ENCODE measurements at places on chromosomes 4 and X.
A peak's percentile ranks its signal among the peaks of the same experiment; 100 is the strongest.

DNA sequence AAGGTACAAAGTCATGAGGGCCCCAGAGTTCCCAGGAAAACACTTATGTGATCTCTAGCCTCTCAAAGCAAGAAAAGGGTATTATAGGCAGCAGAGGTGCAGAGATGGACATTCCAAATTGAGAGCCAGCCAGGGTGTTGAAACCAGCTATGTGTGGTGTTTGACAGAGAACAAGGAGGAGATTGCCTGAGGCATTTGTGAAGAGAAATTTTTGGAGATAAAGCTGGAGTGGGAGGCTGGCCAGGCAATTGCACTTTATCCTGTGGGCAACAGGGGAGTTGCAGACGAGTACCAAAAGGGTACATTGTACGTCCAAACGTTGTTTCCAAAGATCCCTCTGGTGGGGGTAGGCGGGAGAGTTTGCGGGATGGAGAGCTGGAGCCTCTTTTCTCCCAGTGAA, 2.5 kb upstream of the GABRE start:
- DNase-seq: no peak

GRCh38 chr4:76090241-76090691, 15.8 kb downstream of the ART3 start:
- DNase-seq: peak; percentile 45

- DNase-seq: peak; percentile 92
Observed at GRCh38 chr4:103019308-103020124, at the start of gene SLC9B1. Gene SLC9B1 (minus strand): TSS chr4:103019705. CDS start chr4:102991711, 27,994 bp downstream.

DNA sequence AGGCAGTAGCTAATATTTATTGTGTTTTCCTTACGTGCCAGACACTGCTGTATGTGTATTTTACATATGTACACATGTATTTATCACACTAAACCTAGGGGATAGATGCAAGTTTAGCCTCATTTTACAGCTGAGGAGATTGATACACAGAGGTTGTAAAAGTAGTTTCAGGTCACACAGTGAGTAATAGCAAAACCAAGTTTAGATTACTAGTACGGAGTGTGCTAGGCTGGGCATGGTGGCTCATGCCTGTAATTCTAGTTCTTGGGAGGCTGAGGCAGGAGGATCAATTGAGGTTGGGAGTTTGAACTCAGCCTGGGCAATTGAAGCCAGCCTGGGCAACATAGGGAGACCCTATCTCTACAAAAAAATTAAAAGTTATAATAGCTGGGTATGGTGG, 701.1 kb upstream of the ATOH1 start:
- DNase-seq: no peak

DNA sequence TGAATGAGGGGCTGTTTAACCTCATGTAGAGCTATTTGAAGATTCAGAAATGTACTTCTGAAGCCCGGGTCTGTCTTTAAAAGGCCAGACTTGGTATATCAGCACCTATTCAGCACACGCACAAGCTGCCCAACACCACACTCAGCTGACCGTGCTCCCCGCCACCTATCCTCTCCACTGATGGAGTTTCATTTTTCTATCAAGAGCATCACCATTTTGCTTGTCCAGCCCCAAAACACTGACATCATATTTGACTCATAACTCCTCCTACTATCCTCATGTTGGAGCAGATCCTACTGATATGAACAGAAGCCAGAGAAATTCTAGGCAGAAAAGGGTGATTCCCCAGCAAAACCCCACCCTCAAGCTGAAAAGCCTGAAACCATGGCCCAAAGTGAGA, 100.3 kb downstream of the SORBS2 start:
- no peak for DNase-seq

DNA sequence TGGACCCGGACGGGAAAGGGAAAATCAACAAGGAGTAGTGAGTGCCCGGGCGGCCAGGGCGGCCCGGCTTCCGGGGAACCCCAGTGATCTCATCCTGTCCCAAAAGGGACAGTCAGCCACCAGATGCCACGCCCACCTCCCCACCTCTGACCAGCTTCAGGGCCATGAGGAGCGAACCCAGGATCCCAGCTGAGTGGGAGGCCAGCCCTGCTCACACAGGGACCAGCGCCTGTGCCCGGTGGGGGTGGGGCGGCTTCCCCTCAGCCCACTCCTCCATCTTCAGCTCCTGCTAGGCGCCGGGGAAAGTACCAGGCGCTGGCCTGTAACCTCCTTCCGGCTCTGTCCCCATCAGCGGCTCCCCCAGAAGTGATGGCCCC, 6.2 kb downstream of the MYL5 start:
- no peak for DNase-seq

- no peak for DNase-seq
Observed at GRCh38 chrX:3191201-3191600, 149.9 kb downstream of the ARSF start.

DNA sequence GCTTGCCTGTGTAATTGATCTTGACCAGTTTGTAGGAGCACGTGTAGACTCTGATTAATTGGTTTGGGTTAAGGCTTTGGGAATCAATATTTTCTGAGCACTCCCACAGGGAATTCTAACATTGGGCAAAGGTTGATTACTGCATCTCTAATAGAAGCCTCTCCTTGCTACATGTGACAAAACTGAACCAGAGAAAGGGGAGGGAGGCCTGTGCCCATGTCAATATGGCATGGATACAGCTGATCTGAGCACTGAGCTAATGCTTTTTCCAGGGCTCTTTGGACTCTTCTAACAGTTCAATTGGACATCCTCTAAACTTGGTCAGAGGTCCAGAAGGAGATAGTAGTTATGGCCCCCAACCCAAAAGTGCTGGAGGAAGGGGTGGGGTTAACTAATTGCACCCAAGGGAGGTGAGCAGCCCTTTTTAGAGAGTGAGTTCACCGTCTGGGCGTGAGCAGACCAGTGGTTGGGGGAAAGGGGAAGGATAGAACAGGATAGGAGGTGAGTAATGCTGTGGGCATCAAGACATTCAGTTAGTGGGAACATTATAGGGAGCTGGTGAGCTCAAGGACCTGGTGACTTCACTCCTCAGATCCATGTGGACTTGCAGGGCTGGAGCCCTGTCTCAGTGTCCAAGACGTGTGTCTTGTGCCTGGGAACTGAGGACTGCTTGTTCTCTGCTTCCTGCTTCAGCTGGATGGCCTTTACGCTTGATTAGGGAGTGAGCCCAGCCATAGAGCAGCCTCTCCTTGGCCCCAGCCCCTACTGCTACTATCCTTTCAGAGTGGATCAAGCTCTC, 22.8 kb downstream of the MSN start:
- peak; percentile 33 for DNase-seq

- no peak for DNase-seq
Observed at GRCh38 chr4:147550626-147551246, 66.5 kb upstream of the TMEM184C start.

- peak; percentile 51 for DNase-seq
Observed at GRCh38 chrX:24619647-24620046, 27.5 kb downstream of the PCYT1B start.

DNA sequence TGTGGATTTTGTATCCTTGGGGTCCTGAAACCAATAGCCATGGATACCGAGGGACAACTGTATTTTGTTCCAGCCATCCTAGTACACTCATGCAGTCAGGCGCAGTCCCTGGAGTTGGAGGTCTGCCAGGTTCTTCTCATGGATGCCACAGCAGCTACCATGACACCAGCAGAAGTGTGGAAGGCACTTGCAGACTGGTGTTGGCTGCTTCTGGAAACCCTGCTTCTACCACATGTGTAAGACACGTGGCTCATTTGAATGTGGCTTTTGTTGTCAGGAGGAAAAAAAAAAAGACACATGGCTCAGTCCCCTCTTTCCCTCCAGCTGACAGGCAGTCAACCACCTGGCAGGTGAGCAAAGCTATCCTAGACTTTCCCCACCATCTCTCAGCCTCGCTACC, 19.4 kb downstream of the DRD5 start:
- peak; percentile 16 for DNase-seq

DNA sequence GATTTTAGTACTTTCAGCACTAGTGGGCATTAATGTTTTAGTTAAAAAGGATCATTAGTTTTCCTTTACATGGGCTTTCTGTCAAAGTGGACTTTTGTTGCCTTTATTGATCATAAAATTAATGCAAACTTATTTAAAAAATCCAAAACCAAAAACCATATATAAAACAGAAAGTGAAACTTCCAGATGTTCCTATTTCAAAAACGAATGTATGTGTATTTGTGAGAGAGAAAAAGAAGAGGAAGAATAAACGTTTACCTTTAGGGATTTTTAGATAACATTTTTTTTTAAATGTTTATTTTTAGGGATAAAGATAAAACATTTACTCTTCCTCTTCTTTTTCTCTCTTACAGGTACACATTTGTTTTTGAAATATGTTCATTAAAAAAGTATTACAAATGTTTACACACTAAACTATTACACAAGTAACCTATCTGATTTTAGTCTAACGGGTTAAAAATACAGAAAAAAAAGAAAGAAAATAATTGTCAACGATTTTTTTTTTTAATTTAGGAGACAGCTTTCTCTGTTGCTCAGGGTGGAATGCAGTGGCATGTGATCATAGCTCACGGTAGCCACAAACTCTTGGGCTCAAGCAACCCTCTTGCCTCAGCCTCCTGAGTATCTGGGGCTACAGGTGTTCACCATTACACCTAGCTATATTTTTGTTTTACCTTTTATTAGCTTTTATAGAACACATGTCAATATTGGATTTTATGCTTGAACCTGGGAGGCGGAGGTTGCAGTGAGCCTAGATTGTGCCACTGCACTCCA, 16.8 kb upstream of the COX18 start:
- DNase-seq: no peak

GRCh38 chr4:174252412-174252811, 31.1 kb downstream of the FBXO8 start:
- DNase-seq: no peak

DNA sequence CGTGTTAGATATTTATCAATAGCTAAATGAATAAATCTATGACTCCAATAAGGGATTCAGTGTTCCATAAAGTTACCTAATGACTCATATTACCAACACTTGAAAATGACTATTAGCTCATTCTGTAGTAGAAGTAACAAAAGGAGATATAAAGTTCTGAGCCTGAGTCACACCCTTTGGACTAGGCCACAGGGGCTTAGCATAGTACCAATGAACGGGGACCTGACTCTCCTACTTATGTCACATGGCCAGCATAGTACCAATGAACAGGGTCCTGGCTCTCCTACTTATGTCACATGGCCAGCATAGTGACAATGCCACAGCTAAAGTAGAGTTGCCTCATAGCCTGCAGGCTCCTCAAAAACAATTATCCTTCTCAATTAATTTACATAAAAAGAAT, 43.7 kb downstream of the MAGEB16 start:
- DNase-seq: no peak

- no peak for DNase-seq
Observed at GRCh38 chr4:5926598-5926997, 33.7 kb upstream of the CRMP1 start.

DNA sequence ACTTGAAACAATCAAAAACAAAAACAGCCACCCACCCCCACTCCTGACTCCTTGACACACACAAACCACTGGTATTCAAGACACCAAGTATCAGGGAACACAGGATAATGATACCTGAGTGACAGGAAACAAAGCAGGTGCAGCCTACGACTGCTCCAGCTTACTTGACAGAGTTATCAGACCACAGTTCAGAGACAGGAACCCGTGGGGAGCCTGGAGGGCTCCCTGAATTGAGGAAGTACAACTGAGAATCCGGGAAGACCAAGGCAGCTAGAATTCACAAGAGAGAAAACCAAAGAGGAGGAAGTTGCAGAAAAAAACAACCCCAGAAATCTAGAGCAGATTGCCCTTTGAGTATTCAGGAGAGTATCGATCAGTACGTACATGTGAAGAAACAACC, 20.5 kb downstream of the COMMD8 start:
- DNase-seq: peak; percentile 33

- DNase-seq: no peak
Observed at GRCh38 chr4:151217326-151217725, 59.6 kb upstream of the PRSS48 start.

DNA sequence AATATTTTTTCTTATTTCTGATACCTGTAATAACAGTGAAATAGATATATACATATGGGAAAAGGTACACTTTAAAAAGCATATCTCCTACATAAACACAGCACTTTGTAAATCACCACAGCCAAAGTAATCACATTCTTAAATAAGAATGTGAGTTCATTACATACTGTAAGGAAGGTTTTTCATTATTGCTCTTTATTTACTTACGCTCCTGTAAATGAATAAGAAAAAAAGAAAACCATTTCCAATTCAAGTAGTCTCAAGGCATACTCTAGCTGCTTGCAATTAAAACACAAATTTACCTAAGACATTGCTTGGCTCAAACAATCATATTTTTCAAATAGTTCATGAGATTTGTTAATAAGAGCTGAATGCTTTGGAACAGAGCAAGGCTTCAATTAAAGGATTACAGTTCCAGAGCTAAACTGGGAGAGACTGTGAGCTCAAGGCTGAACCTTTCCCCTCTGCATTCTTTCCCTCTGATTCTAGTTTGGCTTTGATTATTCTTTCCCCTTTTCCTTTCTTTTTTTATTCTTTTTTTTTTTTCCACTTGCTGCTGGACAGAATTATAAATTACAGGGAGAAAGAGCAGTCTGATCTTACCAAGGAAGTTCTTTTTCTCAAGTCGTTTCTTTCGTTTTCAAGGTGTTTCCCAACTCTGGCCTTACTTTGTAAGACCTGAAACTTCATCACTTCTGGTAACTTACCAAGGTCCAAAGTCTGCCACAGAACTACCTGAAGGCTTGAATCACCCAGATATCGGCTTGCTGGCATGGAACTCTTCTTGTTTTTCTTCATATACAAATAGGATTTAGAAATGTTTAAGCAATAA, 278.3 kb downstream of the INPP4B start:
- no peak for DNase-seq

GRCh38 chrX:129808829-129809796, 29.4 kb downstream of the SASH3 start:
- DNase-seq: no peak

DNA sequence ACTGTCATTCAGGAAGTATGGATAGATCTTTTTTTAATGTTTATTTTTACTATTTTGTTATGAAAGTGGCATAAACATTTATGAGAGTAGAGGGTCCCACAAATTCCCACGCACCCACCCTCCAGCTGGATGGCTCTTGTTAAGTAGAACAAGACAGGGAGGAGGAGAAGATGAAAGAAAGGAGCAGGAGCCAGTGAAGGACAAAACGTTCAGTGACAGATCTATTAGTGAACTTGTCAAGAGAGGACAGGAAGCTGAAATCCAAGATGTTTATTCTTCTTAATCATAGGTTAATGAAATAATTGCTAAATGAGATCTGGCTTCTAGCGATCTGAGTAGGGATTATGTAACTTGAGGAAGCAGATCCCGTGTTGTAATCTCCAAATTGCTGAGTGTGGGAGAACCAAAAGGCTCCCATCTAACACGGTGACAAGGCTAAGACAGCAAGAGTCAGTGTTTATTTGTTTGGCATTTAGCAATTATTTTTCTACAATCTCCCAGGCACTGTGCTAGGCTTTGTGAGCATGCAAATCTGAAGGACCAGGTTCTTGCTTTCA, 162.5 kb downstream of the SHROOM3 start:
- DNase-seq: no peak

GRCh38 chr4:23337292-23337691, 552.6 kb downstream of the PPARGC1A start:
- DNase-seq: no peak

DNA sequence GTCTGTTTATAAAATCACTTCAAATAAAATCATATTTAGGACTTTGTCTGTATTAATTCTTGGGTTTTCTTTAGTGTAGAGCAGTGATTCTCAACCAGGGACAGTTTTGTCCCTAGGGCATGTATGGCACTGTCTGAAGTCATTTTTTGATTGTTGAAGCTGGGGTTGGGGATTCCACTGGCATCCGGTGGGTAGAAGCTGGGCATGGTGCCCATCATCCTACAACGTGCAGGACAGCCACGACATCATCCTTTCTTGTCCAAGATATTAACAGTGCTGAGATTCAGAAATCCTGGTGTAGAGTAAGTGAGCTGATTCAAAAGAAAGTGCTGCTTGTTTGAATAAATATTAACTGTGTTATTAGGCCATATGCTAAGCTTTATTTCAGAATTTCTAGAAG, 28.6 kb downstream of the DCLK2 start:
- DNase-seq: no peak

Data from Ammon's horn (tissue), 1 donor.